ENCODE measurements at places on chromosomes 16 and 17. TPM values are rescaled to one million over a fixed set of nuclear protein-coding genes. Genes with fewer than 3 reads are reported as not detected.

Gene SLC16A5
- 5.2 TPM for total RNA-seq

Gene CLN3
- total RNA-seq: 15.1 TPM

Gene TMEM238L
- not detected for total RNA-seq

Gene GABARAP
- 149 TPM for total RNA-seq

Gene B4GALNT2
- total RNA-seq: not detected

Gene NHLRC4
- 2.0 TPM for total RNA-seq

Gene HEATR9
- total RNA-seq: not detected

Gene MYH8
- total RNA-seq: not detected

Gene ZSCAN10
- total RNA-seq: not detected

Gene SLC16A13
- total RNA-seq: 1.00 TPM

Gene OR2C1
- total RNA-seq: 0.25 TPM

Gene PPP1R9B
- 45.0 TPM for total RNA-seq

Gene GLIS2
- total RNA-seq: 3.6 TPM

Gene CHP2
- total RNA-seq: not detected

Gene KCTD13
- 13.2 TPM for total RNA-seq

Gene SEZ6L2
- total RNA-seq: 2.1 TPM
